ENCODE measurements at places on chromosomes 16 and 17.

GRCh38 chr16:22235839-22236745 is 30.0 kb downstream of the EEF2K start:
- no peak for DNase-seq

DNA sequence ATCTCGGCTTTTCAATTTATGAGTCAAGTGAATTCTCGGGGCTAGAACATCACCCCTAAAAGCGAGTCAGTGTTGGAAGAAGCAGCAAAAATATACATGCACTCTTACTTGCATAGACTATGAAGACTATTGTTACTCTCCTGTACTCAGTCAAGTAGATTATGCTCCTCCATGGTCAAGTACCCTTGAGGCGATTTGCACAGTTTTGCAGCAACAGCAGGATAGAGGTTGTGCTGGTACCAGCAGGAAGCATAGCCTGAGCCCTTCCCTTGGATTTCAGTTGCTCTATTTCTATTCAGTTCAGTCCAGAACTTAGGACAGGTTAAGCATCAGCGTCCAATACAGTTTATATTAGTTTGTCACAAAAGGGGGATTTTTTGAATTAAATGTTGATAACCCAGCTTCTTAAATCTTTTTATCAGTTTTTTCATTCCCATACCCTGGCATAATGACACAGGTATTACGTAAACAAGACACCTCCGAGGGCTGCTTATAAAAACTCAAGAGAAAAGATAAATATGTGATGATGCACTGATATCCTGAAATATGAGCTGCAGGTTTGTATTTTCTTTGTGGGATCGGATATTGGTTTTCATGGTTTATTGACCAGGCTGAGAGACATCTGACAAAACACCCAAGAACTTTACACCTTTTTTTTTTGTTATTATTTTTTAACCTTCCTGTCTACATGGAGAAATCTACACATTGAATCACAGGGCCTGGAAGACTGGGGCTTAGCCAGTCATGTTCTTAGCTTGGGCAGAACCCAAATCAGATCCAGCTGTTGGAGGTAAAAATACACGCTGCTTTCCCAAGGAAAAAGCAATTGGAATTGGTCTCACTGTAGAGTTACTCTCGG is 144.1 kb downstream of the PITPNC1 start:
- no peak for DNase-seq

DNA sequence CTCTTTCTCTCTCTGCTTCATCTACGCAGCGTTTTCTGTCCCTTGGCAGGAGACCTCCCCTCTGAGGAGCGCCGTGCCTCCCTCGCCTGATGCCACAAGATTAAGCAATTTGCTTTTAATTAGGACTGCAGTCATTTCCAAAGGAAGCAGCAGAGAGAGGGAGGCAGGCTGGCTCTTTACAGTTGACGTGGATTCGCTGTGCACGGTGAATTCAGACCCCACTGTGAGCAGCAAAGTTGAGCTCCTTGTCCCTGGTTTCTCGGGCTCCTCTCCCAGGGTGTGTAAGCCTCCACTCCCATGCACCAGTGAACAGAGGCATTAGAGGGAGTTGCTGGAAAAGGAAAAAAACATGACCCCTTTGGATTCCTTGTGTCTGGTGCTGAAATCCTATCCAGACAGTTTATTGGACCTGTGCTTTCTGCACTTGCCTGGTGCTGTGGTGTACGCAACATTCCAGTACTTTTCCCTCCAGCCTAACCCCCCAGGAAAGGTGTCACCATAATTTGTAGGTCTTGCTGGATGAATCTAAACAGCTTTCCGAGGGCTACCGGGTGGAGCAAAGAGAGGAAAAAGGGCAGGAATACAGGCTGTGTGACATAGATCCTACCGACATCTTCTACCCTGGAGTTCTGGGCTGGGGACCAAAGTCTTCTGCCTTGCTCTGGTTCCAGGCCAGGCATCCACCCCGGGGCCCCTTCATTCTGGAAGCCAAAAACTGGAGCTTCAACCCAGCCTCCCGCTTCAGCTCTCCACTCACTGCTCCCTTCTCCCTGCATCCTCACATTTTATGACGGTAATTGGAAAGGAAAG is 171.0 kb downstream of the MAF start:
- no peak for DNase-seq

DNA sequence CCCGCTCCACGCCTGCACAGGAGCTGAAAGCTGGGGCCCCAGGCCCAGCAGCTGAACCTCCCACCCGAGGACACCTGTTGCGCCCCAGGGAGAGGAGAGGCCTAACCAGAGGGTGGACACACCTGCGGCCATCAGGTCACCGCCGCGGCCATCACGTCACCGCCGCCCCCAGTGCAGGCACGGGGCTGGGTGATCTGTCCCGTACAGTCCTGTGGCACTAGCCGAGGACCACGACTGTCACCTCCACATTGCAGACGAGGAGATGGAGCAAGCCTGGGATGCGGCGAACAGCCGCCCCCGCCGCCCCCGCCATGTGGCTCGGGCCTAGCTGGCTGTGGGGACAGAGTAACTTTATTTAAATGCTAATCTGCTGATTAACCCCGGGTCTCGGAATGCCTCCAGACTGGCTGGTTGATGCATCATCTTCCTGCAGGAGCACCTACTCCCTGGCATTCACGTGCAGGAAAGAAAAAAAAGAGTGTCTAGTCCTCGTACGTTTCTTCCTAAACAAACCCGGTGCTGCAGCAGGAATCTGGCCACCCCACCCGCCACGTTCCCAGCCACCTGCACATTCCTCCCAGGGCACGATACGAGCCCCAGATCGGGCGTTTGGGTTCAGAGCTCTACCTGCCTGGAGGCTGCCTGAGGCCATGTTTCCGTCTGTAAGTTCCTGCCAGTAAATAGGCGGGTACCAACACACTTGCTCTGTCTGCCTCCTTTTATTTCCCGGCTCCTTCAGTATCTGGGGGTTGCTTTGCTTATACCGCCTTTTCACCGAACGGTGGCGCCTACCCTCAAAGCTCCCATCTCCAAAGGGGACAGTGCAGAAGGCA is 29.9 kb downstream of the PIEZO1 start:
- no peak for DNase-seq

- no peak for DNase-seq
These were observed 3.9 kb downstream of the GCGR start for GRCh38 chr17:81807839-81808238.

DNA sequence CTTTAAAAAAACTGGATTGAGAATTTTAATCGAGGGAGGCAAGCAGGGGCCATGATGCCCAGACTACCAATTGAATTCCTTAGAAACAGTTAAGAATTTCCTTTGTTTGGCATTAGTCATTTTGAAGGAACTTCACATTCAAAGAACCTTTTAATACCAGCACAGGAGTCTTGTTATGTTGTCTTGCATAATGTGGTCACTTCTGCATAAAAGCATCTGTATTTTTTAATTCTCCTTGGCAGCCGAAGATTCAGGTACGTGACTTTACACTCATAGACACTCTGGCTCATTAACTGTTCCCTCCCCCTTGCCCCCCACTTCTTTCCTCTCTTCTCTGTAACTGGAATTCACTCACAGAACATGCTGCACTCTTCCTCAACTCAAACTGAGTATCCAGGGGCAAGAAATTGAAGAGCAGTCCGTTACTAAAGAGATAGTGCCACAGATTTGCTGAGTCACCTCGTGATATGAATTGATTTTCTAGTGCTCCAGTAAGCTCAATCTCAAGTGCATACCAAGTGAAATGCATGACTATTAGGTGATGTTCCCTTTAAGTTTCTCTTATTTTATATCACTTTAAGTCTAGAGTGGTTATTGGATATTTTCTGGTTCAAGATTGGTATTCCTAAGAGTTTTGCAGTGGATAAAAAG is 572.2 kb upstream of the SOX9 start:
- peak; percentile 54 for DNase-seq

DNA sequence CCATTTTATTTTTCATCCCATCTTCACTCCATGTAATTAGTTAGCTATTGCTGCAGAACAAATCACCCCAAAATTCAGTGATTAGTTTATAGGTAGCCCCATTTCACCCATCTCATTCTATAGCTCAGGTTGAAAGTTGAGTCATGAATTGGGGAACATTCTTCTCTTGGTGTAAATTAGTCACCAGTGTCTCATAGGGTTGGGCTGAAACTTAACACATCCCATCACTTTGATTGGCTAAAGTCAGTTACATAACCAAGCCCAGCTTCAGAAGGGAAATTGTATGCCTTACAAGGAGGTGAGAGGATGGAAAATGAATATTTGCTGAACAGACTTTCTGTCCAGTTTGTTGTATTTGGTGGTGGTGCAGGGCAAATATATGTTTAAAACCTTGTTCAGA is 477.5 kb downstream of the WWOX start:
- no peak for DNase-seq

- DNase-seq, result peak; percentile 44
These were observed 18.8 kb upstream of the GLG1 start for GRCh38 chr16:74625500-74626350.

- no peak for DNase-seq
These were observed 38.0 kb downstream of the ARHGAP17 start for GRCh38 chr16:24976971-24977677.

DNA sequence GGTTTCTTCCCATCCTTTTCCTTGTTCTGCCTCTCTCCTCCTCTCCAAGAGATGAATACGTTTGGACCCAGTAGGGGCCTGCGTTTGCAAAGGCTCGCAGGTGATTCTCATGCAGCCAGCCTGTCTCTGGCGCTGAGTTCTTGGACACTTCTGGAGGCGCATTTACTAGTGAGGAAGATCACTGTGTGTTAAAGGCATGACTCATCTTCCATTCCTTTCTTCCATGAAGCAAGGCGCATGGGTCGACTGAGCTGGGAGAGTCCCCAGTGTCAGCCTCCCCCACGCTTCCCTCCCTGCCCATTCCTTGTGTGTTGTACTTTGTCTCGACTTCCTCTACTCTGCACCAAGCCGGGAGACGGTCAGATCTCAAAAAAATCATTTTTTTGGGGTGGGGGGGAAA is 159.9 kb upstream of the EEF2KMT start:
- DNase-seq, result peak; percentile 8

DNA sequence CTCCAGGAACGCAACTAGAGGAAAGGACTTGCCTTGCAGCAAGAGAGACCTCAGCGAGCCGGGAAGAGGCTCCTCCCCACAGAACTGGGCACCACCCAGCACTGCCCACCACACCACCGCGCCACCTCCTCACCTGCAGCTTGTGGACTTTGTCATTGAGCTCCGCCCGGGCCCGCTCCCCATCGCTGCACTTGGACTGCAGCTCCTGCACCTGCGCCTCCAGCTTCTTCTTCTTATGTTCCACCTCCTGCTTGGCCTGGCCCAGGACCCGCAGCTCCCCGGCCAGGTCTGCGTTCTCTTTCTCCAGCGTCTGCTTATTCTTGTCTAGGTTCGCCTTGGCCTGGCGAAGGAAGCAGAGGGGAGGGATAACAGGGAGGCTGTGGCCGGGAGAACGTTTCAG is 76.7 kb downstream of the NDE1 start:
- no peak for DNase-seq

- DNase-seq, result peak; percentile 31
These were observed 19.1 kb downstream of the NPTX1 start for GRCh38 chr17:80457236-80457856.

DNA sequence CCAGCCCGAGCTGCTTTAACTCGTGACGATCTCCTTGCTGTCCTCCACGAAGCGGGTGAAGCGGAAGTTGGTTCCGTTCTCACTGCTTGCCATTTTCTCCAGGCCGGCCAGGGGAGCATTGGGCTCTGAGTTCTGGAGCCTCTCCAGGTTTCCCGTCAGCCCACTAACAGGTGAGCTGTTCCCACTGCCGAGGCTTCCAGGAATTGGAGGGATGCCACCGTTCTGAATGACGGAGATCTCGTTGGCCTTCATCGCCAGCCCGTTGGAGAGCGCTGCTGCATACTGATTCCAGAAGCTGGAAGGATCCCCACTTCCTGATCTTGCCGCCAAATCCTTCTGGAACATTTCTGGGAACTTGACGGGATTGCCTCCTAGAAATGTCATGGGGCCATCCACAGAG is 14.0 kb downstream of the SALL1 start:
- no peak for DNase-seq

- no peak for DNase-seq
These were observed 17.9 kb upstream of the SMIM5 start for GRCh38 chr17:75615301-75615700.

GRCh38 chr16:57947261-57947660 is 23.7 kb downstream of the CNGB1 start:
- no peak for DNase-seq

DNA sequence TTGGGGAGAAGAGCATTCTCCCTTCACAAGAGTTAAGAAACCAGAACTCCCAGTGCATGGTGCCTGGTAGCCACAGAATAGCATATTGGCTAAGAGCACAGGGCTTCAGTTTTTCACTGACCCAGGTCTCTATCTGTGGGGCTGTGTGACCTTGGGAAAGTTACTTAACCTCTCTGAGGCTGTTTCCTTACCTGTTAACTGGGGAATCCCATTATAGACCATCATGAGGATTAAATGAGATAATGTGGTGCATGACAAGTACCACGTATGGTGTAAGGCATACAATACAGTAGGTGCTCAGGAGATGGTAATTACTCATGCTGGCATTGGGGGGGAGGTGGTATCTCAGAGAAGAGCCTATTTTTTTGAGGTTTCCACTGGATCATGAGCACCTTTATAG is 33.6 kb downstream of the BEAN1 start:
- no peak for DNase-seq

- no peak for DNase-seq
These were observed 1.2 kb downstream of the VAMP2 start for GRCh38 chr17:8161289-8162232.

Data from RCC 7860 (cell line).